Stimulated activated CD4-positive, alpha-beta T cell treated with anti-CD3 and anti-CD28 coated beads, Interleukin-4, amount 100 ng/mL, for 1 hour (primary cell): ENCODE measurements at places on chromosomes 11 and 22.

GRCh38 chr11:2173150-2173693, 1.6 kb upstream of the TH start:
- DNase-seq, result peak; percentile 27

- no peak for DNase-seq
These were observed 45.9 kb upstream of the CTSC start for GRCh38 chr11:88383447-88383846.

GRCh38 chr22:47406896-47407295, 644.4 kb downstream of the TBC1D22A start:
- DNase-seq, result no peak

DNA sequence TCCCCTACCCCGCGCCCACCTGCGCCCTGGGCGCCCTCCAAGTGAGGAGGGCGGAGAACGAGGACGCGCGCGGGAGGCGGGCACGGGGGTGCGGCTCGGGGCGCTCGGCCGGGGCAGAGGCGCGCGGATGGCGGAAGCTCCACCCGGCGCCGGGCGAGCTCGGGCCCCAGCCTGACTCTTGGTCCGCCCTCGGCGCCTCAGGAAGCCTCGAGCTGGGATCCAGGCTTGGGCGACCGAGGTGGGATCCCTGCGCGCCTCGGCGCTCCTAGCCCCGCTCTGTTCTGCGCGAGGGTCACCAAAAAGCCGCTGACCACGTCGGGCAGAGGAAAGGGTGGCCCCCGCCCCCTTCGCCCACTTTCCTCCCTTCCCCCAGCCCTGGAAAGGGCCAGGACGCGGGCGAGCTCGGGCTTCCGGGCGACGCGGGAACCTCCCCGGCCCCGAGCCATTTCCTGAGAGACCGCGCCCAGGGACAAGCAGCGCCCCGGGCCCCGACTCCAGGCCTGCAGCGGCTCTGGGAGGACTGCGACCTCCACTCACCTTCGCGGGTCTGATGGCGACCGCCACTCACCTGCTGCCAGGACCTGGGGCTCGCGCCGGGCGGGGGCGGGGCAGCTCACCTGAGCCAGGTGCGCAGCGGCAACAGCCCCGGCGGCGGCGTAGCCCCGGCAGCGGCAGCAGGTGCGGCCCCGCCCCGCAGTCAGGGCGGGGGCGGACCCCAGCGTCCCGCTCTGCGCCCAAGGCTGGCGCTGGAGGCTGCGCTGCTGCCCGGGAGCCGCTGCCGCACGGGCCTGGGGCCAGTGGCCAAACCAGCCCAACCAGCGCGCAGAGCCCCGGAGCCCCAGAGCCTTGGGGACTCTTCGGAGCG, 2.2 kb upstream of the SIGIRR start:
- peak; percentile 47 for DNase-seq

- no peak for DNase-seq
These were observed 4.2 kb downstream of the OR9I1 start for GRCh38 chr11:58121096-58121495.

DNA sequence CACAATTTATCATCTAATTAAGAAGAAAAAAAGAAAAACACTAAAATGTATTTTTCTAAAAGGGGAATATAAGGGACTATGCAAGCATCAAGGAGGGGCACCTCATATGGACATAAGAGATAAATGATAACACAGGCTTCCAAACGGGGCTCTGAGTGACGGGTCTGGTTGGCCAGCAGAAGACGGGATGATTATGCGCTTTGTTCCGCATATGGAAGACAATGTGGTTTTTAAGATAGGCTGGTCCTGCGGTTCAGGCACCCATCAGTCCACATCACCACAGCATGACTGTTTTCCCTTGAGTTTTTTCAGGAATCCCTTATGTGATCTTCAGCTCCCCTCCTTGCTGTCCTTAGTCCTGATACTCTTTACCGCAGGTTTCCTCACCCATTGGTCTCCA, 404.6 kb downstream of the OPCML start:
- no peak for DNase-seq

- no peak for DNase-seq
These were observed 359.5 kb downstream of the INSC start for GRCh38 chr11:15473954-15474837.

DNA sequence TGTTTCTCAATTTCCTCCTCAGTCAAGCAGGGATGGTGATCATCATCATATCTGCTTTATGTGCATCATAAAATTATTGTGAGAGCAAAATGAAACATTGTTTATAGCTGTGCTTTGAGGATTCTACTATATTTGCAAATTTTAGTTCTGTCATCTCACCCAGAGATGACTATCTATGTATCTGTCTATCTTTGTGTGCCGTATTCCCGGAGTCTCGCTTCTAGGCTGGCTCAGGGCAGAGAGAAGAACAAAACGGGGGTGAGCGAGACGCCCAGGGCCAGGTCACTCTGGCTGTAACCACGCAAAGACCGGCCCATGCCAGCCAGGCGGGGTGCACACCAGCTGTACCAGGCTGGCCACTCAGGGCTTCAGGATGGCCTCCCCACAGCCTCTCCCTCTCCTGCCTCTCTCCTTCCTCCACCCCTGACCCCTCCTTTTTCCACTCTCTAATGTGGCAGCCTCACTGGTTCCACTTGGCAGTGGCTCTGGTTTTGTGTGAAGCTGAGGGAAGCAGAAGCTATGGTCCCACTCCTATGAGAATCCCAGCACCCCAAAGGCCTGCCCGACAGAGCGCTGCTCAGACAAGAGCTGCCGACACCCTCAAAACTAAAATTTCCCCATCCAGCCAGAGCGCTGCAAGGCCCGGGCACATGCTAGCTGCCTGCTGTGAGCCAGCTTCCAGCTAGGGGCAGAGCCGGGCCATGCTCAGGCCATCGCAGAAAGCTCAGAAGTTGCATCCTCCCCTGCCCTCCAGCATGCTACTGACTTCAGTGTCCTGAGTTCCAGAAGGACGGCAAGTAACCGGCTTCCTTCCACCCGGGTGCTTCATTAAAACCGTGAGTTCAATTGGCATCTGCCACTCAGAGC, 139.5 kb upstream of the TBCEL start:
- DNase-seq, result no peak

- no peak for DNase-seq
These were observed 440.4 kb upstream of the CADM1 start for GRCh38 chr11:115944596-115944995.

- DNase-seq, result no peak
These were observed 7.0 kb downstream of the DIXDC1 start for GRCh38 chr11:111944139-111944538.

DNA sequence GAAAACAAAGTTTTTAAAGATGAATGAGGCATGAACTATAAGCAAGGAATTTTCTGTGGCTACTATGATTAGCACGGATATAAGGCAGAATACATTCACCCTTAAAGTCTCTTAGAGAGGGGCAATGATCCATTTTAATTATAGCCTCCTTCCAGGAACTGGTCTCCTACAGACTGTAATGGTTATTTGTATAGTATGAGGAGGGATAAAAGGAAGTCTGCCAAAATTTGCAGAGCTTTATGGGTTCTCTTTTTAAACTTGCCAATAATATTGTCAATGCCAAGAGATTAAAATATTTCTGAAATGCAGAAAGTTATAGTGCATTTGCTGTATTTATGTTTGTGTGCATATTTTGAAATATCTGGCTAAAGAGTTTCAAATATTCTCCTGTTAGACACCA, 271.4 kb upstream of the LUZP2 start:
- DNase-seq, result no peak
